ENCODE measurements at places on chromosomes 4 and X.

- no peak overlapping the region for H3K4me3 ChIP-seq
- H3K4me1 ChIP-seq, result peaks cover 3% of the 10 kb centered on the region
- no peak for DNase-seq
Measured at GRCh38 chr4:182453830-182454229, 210.6 kb downstream of the TENM3 start.

GRCh38 chr4:73006286-73006990 lies 63.1 kb downstream of the COX18 start:
- no peak for DNase-seq
- H3K36me3 ChIP-seq, result no peaks in the 10 kb centered on the region
- peaks cover 9% of the 10 kb centered on the region for H3K27me3 ChIP-seq
- no peak overlapping the region for H3K4me3 ChIP-seq
- no peak overlapping the region for H3K27ac ChIP-seq
- no peaks in the 10 kb centered on the region for H3K4me1 ChIP-seq

DNA sequence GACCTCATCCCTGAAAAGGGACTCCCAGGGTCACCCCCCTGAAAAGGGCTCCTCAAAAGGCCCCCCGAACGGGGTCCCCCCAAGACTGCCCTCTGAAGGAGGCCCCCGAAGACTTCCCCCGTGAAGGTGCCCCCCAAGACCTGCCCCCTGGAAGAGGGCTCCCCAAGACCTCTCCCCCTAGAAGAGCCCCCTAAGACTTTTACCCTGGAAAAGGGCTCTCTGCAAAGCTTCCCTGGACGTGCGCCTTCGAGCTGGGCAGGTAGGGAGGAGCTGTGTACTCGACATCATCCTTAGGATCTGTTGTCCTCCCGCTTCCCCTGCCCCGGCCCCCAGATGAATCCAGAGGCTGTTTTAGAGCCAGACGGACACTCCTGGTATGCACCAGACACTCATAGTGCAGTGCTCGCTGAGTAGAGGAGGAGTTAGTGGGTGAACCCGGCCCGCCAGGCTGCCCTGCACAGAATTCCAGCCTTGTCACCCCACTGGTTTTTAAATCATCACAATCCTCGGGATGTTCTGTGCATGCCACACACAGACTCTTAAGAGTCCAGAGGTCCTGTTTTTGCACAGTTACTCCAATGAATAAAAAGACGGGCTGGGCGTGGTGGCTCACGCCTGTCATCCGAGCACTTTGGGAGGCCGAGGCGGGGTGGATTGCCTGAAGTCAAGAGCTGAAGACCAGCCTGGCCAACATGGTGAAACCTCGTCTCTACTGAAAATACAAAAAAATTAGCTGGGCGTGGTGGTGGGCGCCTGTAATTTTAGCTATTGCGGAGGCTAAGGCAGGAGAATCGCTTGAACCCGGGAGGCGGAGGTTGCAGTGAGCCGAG lies 5.7 kb upstream of the SLC25A6 start:
- H3K36me3 ChIP-seq, result peaks cover 28% of the 10 kb centered on the region
- H3K4me1 ChIP-seq, result peaks cover 20% of the 10 kb centered on the region
- H3K27ac ChIP-seq, result no peak overlapping the region
- no peaks in the 10 kb centered on the region for H3K27me3 ChIP-seq
- DNase-seq, result no peak
- no peak overlapping the region for H3K4me3 ChIP-seq

DNA sequence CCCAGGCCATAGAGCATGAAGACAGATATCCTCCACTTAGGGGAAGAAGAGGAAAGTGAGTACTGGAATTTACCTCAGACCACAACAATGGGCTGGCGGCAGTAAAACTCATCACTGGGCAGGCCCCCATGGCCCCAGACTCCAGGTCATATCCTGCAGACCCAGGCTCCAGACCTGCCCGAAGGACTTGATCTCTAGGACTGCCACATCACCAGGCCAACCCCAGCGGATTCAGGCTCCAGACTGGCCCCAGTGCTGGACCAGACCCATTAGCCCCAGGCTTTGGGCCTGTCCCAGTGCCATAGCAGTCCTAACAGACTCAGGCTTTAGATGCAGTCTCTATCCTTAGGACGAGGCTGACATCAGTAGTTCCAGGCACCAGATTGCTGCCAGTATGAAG lies 190.6 kb downstream of the DLG3 start:
- H3K4me1 ChIP-seq, result no peaks in the 10 kb centered on the region
- no peak for DNase-seq
- no peak overlapping the region for H3K27ac ChIP-seq

DNA sequence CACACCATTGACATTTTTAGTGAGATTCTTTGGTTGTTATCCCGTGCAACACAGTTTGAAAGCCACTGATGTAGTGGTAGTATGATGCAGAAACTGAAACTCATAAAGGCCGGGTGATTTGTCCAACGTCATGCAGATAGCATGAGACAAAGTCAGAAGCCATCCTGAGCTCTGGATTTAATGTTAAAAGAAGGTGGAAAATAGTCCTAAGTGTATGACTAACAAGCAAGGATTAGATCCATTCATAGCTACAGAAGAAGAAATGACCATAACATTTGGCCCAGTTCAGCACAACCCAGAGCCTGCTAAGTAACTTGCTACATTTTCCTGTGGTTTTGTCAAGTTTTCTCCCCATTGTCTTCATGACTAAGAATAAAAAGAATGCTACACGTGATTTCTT lies 142.4 kb downstream of the AMELX start:
- no peaks in the 10 kb centered on the region for H3K36me3 ChIP-seq
- H3K27ac ChIP-seq, result no peak overlapping the region
- H3K27me3 ChIP-seq, result no peaks in the 10 kb centered on the region
- H3K4me3 ChIP-seq, result no peak overlapping the region
- no peaks in the 10 kb centered on the region for H3K4me1 ChIP-seq
